Activated T-helper 2 cell treated with anti-CD3 and anti-CD28 coated beads, Interferon-gamma antibody, Interleukin-2, Interleukin-4, amounts not matched to agents 10 μg/mL and 5 μg/mL and 100 μg/mL, durations not matched to agents 14 hours and 24 hours and 36 hours (primary cell): ENCODE measurements at places on chromosomes 3 and 15. TPM values are rescaled to one million over a fixed set of nuclear protein-coding genes. Genes with fewer than 3 reads are reported as not detected.

The FAM81A gene
- 0.69 and 1.1 TPM in 2 replicates for total RNA-seq

- no peaks in the 10 kb centered on the region for H3K4me1 ChIP-seq
- no peak overlapping the region for H3K27ac ChIP-seq
- no peaks in the 10 kb centered on the region for H3K27me3 ChIP-seq
- no peak for DNase-seq
- no peaks in the 10 kb centered on the region for H3K36me3 ChIP-seq
- no peak overlapping the region for H3K4me3 ChIP-seq
Observed at GRCh38 chr3:117486719-117487716, 777.4 kb downstream of the TUSC7 start.

DNA sequence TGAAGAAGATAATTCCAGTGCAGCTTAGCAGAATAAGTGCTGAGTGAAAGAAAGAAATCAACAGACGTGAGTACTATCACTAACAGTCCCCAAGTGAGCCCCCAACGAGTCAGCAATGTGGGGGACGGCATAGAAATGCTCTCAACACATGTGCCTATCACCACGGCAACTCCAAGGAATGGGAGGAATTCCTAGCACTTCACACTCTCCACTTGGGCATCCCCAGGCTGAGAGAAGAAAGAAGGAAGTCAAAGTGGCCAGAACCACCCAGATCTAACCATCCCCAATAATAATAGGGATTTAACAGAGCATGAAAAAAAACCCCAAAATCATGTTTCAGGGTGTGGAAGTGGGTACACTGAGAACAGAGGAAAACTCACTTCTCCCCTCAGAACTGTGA, 29.3 kb upstream of the CPNE4 start:
- no peak overlapping the region for H3K27ac ChIP-seq
- DNase-seq: no peak
- no peaks in the 10 kb centered on the region for H3K36me3 ChIP-seq
- no peaks in the 10 kb centered on the region for H3K27me3 ChIP-seq
- H3K4me1 ChIP-seq: no peaks in the 10 kb centered on the region

DNA sequence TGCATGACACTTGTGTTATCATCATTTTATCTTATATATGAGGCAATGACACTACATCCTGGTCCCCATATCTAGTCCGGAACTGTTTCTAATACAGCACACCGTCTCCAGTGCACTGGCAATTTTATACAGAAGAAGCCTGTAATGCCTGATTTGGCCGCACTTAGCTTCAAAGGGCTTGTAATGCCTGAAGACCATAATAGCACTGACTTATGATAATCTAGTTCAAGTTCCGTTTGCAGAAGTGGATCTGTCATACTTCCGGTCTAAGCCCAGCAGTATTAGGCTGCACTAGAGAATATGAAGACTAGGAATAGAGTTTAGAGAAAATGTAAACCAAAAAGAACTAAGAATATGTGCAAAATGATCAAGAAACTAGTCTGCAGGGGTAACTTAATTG, 1.3 kb downstream of the BNIP2 start:
- H3K4me1 ChIP-seq: peaks cover 48% of the 10 kb centered on the region
- peak overlapping the region; percentile 93 for H3K4me3 ChIP-seq
- DNase-seq: peak; percentile 16
- peaks cover 42% of the 10 kb centered on the region for H3K36me3 ChIP-seq
- peak overlapping the region; percentile 98 for H3K27ac ChIP-seq
- no peaks in the 10 kb centered on the region for H3K27me3 ChIP-seq

DNA sequence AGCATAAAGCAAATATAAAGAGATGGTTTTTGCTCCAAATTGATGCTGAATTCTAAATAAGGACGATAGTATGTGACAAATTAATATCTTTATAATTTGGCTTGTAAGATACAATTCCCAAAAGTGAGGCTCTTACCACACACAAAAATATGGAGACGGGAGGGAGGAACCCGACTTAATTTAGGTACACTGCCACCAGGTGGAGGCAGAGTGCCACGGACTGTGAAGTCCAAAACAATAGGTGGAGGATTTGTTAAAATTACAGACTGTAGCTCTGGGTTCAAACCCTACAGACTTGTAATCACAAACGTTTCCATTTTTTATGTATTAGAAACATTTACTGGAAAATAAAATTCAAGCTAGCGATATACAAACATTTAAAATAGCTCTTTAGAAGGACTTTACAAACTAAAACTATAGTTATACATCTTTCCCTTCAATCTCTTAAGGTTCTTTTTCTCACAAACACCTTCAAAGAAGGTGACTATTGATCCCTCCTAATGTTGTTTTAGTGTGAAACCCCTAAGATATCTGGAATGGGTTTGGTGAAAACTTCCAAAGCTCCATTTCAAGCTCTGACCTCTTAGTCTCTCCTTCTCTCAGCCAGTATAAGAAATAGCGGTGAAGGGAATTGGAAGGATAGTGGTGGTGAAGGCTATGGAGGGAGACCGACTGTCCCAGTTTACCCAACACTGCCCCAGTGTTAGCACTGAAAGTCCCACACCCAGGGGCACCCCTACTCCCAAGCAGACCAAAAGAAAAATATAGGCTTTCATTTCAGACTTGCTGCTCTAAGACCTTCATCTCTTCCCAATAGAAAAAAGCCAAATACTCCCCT, 89.7 kb downstream of the AQP9 start:
- peaks cover 19% of the 10 kb centered on the region for H3K27me3 ChIP-seq
- peaks cover 8% of the 10 kb centered on the region for H3K4me1 ChIP-seq
- peak; percentile 47 for DNase-seq
- H3K4me3 ChIP-seq: no peak overlapping the region

The TGM5 gene
- total RNA-seq: 0.09 and 0.21 TPM in 2 replicates

DNA sequence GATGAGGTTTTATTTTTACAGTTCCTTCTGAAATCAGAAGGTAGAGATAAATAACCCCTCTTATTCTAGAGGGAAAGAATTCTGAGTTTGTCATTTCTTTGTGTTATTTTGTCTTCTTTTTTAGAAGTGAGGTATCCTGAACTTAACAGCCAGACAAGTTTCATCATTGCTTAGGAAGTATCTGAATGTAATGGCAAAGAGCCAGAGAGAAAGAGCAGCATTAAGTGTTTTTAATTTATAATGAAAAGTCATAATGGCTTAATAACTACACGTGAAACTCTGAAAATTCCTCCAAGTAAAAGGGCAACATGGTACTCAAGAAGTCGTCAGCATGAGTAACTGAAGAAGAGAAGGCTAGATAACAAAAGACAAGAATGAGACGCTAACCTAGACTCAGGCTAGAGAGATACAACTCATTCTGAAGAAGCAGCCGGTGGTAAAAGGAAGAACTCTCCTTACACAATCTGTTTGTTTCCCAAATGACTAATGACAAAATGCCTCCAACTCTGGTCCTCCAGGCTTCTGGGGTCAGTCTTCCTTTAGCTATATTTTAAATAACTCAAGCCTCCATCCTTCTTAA, 116.2 kb upstream of the NECTIN3 start:
- H3K36me3 ChIP-seq: no peaks in the 10 kb centered on the region
- DNase-seq: no peak
- H3K4me1 ChIP-seq: no peaks in the 10 kb centered on the region
- H3K27me3 ChIP-seq: peaks cover 3% of the 10 kb centered on the region
- H3K27ac ChIP-seq: no peak overlapping the region

DNA sequence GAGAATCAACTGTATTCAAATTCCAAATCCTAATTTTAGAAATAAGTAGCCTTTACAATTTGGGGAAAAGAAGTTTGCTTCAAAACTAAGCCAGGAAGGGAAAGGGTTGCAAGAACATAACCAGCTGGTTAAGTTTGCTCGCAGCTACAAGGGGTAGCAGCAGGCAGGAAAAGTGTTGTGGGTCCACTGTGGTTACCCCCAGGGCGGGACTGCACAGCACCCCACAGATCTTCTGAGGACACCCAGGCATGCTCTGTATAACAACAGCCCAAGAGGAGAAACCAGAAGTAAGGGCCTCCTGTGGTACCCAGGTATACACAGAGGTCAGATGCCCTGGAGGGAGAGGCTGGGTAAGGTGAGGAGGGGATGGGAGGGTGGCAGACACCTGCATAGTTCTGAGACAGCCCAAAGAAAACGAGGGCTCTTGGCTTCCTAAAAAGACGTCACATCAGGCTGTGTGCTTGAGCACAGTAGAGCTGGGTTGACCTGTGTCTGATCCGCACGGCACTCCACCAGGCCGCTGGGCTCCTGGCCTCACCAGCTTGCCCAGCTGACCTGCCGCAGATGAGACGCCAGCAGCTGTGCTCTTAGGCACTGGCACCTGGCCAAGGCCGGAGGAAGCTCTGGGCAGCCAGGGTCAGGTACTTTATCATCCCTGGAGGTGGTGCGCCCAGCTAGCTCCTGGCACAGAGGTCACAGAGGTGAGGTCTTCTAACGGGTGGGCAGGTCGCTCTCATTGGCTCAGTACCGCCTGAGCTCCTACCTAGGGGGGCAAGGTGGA, 81.8 kb upstream of the SNRPA1 start:
- no peaks in the 10 kb centered on the region for H3K4me1 ChIP-seq
- DNase-seq: no peak
- H3K27me3 ChIP-seq: peaks cover 11% of the 10 kb centered on the region
- no peaks in the 10 kb centered on the region for H3K36me3 ChIP-seq
- H3K4me3 ChIP-seq: no peak overlapping the region

The HIGD2B gene
- total RNA-seq: 0.16 TPM in 2 replicates

The CNTN6 gene
- not detected in 2 replicates for total RNA-seq

The SNX22 gene
- 0.98 and 1.4 TPM in 2 replicates for total RNA-seq

The STAB1 gene
- total RNA-seq: 0.07 TPM in 1 of 2 replicates, not detected in the other

DNA sequence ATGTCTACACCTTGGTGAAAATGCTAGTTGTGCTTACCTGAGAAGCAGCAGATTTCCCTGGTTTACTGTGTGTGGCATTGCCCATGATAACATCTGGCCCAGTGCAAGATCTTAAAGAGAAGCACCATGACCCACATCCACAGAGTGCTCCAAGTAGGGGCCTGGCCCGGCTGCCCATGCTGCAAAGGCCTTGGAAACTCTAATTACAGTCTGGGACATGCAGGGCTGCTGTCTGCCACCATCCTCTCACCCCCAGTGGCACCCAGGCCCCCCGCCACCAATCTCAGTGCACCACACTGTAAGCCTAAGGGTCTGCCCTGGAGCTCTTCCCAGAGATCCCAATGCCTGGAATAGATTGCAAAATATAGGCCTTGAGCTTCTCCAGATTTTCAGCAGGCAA, 132.6 kb downstream of the CHDH start:
- DNase-seq: no peak
- no peak overlapping the region for H3K4me3 ChIP-seq
- H3K36me3 ChIP-seq: no peaks in the 10 kb centered on the region
- H3K27ac ChIP-seq: peak overlapping the region; percentile 38
- no peaks in the 10 kb centered on the region for H3K27me3 ChIP-seq

DNA sequence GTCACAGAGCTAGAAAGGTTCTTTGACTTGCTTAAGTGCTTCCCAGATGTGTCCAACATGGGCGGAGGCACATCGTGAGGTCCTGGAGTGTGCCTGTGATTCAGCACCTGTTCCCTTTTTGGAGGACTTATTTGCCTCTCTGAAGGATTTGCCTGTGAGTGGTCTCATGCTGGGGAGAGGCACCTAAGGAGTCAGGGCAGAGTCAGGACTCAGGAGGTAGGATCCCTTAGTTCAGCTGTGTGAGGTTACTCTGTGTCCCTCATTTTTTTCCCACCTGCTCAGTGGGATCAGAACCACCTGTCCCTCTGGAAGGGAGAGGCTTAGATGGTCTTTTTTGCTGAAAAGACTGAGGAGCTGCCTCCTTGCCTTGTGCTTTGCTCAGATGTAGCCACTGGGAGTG, 3.0 kb downstream of the ZNF589 start:
- H3K4me3 ChIP-seq: no peak overlapping the region
- no peaks in the 10 kb centered on the region for H3K27me3 ChIP-seq
- H3K4me1 ChIP-seq: peaks cover 34% of the 10 kb centered on the region
- H3K27ac ChIP-seq: no peak overlapping the region
- peaks cover 34% of the 10 kb centered on the region for H3K36me3 ChIP-seq

The ANKRD63 gene
- total RNA-seq: 0.41 and 0.48 TPM in 2 replicates

The BLM gene
- 58.9 and 65.3 TPM in 2 replicates for total RNA-seq

GRCh38 chr3:15690230-15690629, 88.7 kb downstream of the BTD start:
- H3K4me3 ChIP-seq: no peak overlapping the region
- H3K27ac ChIP-seq: no peak overlapping the region
- no peak for DNase-seq
- H3K27me3 ChIP-seq: no peaks in the 10 kb centered on the region
- peaks cover 36% of the 10 kb centered on the region for H3K4me1 ChIP-seq
- H3K36me3 ChIP-seq: peaks cover 73% of the 10 kb centered on the region

The CADPS gene
- total RNA-seq: not detected in 2 replicates

The ERC2 gene
- total RNA-seq: 0.09 and 0.32 TPM in 2 replicates

The TMEM39A gene
- total RNA-seq: 50.4 and 58.4 TPM in 2 replicates

GRCh38 chr15:56939257-56939656, 20.8 kb downstream of the TCF12 start:
- peaks cover 14% of the 10 kb centered on the region for H3K4me1 ChIP-seq
- peaks cover 30% of the 10 kb centered on the region for H3K36me3 ChIP-seq
- H3K4me3 ChIP-seq: no peak overlapping the region
- no peak overlapping the region for H3K27ac ChIP-seq
- no peaks in the 10 kb centered on the region for H3K27me3 ChIP-seq
- no peak for DNase-seq

The IL17RE gene
- total RNA-seq: 0.78 and 1.0 TPM in 2 replicates

DNA sequence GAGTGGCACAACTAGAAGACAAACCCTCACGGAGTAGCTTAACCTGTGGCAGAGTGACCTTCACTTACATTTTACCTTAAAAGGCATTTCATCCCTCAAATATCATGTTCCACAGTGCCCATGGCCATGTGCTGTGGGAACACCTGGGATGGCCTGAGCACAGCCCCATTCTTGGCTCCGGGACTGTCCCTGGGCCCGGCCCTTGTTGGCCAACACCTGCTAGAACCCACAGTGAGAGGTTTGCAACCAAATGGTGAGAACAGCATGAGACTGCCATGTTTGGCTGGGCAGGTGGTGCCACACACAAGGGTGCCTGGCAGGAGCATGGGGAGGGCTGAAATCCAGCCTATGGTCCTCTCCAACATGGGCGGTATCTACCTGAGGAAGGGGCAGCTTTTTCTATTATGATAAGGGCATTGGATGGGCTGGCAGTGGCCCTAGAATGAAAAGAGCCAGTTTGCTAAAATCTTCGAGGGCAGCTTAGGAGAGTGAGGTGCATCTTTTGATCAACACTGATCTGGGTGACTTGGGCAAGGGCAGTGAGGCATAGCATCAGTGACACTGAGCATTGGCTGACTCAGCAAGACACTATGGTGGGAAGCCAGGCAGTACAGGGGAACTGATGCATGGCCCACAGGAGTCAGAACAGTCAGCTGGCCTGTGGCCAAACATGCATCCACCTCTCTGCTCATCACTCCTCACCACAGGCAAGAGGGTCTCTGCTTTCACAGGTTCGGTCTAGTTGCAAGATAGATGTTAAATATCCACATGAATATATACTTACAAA, 53.9 kb downstream of the SYNM start:
- DNase-seq: no peak
- H3K27ac ChIP-seq: no peak overlapping the region
- H3K4me1 ChIP-seq: peaks cover 20% of the 10 kb centered on the region
- H3K27me3 ChIP-seq: peaks cover 7% of the 10 kb centered on the region

DNA sequence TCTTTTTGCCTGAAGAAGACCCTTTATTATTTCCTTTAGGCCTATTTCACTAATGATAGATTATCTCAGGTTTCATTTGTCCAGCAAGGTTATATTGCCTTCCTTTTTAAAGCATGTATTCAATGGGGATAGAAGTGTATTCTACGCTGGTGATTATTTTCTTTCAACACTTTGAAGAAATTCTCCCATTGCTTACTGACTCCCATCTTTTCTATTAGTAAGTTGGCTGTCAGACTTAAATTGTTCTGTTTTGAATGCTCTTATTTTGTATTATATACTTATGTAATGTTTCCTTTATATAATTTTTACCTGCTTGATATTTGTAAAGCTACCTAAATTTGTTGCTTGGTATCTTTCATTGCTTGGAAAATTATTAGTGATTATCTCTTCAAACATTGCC, 445.1 kb upstream of the RASGRP1 start:
- H3K27ac ChIP-seq: no peak overlapping the region
- no peaks in the 10 kb centered on the region for H3K4me1 ChIP-seq
